Natural killer cell (primary cell): ENCODE measurements at places on chromosomes 1 and 21.

DNA sequence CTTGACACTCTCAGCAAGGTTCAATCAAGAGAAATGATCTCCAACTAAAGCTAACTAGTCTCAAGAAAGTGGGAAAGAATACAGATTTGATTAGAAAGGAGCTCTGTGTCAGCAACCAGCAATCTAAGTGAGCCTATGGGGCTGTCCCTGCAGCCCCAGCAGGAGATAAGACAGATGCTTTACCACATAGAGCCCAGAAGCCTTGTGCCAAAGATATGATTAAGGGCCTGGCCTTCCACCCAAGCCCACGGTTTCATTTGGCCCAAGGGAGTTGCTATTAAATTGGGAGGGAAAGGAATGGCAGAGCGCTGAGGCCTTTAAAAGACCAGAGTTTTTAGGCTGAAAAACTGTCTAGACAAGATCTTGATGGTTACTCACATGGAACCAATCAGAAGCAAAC lies 74.8 kb downstream of the HLCS start:
- no peaks in the 10 kb centered on the region for H3K4me1 ChIP-seq
- DNase-seq = no peak
- no peak overlapping the region for H3K4me3 ChIP-seq
- no peak overlapping the region for H3K27ac ChIP-seq

DNA sequence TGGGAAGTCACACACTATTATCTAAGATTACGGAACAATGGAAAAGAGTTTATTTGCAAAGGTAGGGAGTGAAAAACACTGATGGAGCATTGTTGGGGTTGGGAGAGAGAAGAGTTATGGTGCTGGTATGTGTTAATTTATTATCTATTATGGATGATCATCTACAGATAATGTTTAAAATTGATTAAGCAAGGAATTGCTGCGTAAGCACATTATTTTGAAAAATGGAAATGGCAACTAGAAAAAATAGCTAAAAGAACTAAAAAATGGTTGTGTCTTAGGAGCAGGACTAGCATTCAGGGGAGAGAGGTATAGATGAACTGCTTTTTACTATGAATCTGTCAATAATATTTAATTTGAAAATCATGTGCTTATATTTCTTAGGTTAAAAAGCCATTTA lies 16.0 kb upstream of the ACOT11 start:
- H3K27me3 ChIP-seq = no peaks in the 10 kb centered on the region
- no peaks in the 10 kb centered on the region for H3K36me3 ChIP-seq
- H3K27ac ChIP-seq = no peak overlapping the region

DNA sequence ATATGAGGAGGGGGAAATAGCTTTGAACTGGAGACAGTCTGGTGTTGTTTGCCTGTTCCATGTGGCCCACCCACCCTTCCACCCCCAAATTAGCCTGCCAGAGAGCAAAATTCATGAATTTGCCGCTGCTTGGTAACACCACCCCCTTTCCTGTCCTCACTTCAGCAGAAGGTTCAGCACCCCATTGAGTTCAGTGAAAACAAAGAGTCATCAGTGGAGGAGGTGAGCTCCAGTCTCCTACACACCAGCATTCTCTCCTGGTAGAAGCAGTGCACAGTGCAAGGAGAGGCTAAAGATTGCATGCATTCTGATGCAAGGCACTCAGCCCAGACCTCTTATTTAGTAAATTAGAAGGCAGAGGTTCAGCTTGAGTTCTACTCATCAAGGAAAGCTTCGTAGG lies 99.7 kb upstream of the DYNLT5 start:
- no peaks in the 10 kb centered on the region for H3K4me1 ChIP-seq
- no peak overlapping the region for H3K4me3 ChIP-seq
- DNase-seq = no peak
- no peaks in the 10 kb centered on the region for H3K27me3 ChIP-seq

DNA sequence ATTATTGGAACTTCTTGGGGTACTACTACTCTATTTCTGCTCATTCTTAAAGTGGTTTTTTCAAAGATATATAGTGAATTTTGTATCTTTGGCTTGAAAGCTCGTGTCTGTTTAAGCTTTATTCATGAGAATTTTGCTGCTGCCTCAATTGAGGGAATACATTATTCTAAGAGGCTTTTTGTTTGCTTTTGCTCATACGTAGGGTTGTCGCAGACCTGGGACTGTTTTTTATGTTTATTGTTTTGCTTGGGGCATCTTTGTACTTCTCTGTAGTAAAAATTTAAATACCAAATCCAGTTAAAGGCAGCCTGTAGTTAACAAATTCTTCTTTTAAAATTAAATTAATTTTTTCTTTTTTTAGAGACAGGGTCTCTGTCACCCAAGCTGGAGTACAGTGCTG lies 62.3 kb downstream of the ANGPTL1 start:
- no peaks in the 10 kb centered on the region for H3K27me3 ChIP-seq
- H3K36me3 ChIP-seq = peaks cover 2% of the 10 kb centered on the region
- no peak overlapping the region for H3K27ac ChIP-seq
- H3K4me1 ChIP-seq = no peaks in the 10 kb centered on the region

DNA sequence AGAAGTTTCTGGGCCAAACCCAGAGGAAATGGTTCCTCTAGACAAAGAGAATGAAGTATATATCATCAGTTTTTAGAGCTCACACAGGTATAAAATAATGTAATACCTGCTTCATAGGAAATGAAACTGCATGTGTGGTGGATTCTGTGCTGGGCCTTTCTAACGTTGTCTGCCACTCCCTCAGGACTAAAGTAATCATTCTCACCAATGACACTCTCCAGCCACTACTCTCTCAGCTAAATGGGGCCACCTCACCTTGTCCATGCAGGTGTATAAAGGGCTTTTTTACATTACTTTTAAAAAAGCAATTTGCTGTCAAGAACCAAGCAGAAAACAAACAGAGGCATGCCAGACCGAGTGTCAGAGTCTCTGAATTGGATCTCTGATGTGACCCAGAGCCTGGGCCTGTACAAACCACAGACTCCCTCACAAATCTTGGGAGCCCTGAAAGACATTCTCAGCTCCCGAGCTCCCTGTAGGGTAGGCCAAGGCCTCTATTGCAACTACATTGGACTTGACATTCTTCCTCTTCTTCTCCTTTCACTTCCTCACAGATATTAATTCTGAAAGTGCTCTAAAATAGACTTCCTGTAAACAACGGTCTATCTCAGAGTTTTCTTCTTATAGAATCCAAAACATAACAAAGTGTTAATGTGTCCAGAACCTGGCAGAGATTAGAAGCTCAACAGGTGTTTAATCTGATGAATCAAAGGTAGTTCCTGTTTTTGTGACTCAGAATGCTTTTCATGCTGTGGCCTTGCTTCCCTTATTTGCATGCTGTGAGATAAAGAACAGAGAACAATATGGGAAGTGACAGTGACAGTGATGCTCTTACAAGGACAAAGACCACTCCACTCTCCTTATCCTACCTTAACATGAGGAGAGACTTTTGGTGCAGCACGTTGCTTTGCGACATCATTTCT lies 8.6 kb downstream of the AIM2 start:
- peak; percentile 50 for DNase-seq
- no peaks in the 10 kb centered on the region for H3K36me3 ChIP-seq
- H3K4me1 ChIP-seq = peaks cover 23% of the 10 kb centered on the region
- no peak overlapping the region for H3K4me3 ChIP-seq
- H3K27ac ChIP-seq = peak overlapping the region; percentile 77
- H3K27me3 ChIP-seq = no peaks in the 10 kb centered on the region

DNA sequence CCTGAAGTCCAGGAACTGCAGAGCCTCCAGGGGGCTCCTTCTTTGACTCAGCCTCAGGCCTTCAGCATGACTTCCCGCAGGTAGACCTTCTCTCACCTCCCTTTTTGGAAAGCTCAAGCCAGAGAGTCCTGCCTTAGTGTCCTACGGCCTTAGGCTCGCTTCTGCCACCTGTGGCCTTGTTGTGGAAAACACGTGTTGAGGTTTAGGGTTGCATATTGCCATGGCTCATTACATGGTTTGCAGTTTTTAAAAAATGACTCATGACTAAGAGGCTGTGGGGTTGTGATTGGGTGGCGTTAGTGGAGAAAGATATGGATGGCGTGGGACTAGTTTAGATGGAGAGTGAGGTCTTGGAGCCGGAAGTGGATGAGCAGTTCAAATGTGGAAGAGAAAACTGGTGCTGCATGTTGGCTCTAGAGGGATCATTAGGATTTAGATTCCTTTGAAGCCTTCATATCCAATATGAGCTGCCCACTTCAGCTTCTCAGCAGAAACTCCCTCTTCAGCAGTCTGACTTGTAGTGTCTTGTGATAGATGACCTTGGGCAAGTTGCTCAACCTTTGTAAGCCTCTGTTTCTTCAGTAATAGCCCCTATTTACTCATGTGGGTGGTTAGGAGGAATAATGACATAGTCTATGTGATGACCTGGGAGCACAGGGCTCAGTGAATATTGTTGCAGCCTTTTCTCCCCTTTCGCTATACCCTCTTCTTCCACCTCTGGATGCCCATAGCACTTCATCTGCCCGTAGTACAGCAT lies 6.5 kb upstream of the FGGY start:
- H3K27ac ChIP-seq = no peak overlapping the region
- H3K27me3 ChIP-seq = no peaks in the 10 kb centered on the region
- H3K4me1 ChIP-seq = peaks cover 30% of the 10 kb centered on the region
- H3K4me3 ChIP-seq = no peak overlapping the region
- H3K36me3 ChIP-seq = no peaks in the 10 kb centered on the region
- no peak for DNase-seq

- no peak for DNase-seq
- H3K27me3 ChIP-seq = no peaks in the 10 kb centered on the region
- no peak overlapping the region for H3K27ac ChIP-seq
- H3K4me1 ChIP-seq = peaks cover 7% of the 10 kb centered on the region
- H3K4me3 ChIP-seq = no peak overlapping the region
These were observed 5.5 kb upstream of the PRKAB2 start for GRCh38 chr1:147177611-147178380.

DNA sequence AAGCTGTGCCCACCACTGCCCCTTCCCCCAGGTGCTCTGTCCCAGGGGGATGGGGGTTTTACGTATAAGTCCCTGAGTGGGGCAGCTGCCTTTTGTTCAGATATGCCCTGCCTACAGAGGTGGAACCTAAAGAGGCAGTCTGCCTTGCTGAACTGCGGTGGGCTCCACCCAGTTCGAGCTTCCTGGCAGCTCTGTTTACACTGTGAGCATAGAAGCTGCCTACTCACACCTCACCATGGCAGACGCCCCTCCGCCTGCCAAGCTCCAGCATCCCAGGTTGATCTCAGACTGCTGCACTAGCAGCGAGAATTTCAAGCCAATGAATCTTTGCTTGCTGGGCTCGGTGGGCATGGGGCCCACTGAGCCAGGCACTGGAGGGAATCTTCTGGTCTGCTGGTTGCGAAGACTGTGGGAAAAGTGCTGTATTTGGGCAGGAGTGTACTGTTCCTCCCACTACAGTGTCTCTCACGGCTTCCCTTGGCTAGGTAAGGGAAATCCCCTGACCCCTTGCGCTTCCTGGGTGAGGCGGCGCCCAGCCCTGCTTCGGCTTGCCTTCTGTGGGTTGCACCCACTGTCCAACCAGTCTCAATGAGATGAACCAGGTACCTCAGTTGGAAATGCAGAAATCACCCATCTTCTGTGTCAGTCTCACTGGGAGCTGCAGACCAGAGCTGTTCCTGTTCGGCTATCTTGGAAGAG lies 17.6 kb upstream of the RWDD3 start:
- peaks cover 2% of the 10 kb centered on the region for H3K27me3 ChIP-seq
- no peak overlapping the region for H3K27ac ChIP-seq
- H3K4me1 ChIP-seq = no peaks in the 10 kb centered on the region
- no peaks in the 10 kb centered on the region for H3K36me3 ChIP-seq
- peak; percentile 6 for DNase-seq
- H3K4me3 ChIP-seq = no peak overlapping the region

- no peak overlapping the region for H3K27ac ChIP-seq
- H3K36me3 ChIP-seq = no peaks in the 10 kb centered on the region
- H3K27me3 ChIP-seq = no peaks in the 10 kb centered on the region
These were observed 292.9 kb upstream of the DUSP10 start for GRCh38 chr1:222034790-222035189.

- no peak overlapping the region for H3K27ac ChIP-seq
- peaks cover 6% of the 10 kb centered on the region for H3K27me3 ChIP-seq
- no peaks in the 10 kb centered on the region for H3K4me1 ChIP-seq
- DNase-seq = no peak
- H3K4me3 ChIP-seq = no peak overlapping the region
These were observed 342.4 kb downstream of the NPHP4 start for GRCh38 chr1:5649795-5650194.

- no peaks in the 10 kb centered on the region for H3K27me3 ChIP-seq
- no peak for DNase-seq
- H3K27ac ChIP-seq = no peak overlapping the region
- H3K4me3 ChIP-seq = no peak overlapping the region
- peaks cover 7% of the 10 kb centered on the region for H3K4me1 ChIP-seq
These were observed 112.9 kb downstream of the GREM2 start for GRCh38 chr1:240499012-240499411.

DNA sequence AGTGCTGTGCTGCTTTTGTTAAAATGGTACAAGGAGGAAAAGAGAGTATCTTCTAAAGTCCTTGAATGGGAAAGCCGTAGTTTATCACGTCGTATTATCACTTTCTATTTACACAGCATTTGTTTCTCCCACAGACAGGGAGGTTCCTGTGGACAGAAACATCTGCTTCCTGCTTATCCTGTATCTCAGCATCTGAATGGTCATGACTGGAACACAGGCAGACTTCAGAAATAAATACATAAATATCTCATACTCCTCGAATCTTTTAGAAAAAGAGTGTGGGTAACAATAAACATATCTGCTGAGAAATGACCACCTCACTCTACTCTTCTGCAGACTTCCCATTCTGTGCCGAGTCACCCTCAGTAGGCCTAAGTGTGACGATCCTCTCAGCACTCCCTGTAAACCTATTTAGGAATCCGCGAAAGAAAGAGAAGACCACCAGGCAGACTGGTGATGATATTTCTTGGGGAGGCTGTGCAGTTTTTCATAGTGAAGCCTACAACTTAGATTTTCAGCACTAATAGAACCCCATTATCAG lies 393.5 kb downstream of the SMYD3 start:
- H3K4me3 ChIP-seq = no peak overlapping the region
- H3K4me1 ChIP-seq = peaks cover 2% of the 10 kb centered on the region
- no peaks in the 10 kb centered on the region for H3K27me3 ChIP-seq

GRCh38 chr1:181383695-181384094 lies 99.6 kb upstream of the CACNA1E start:
- H3K27me3 ChIP-seq = no peaks in the 10 kb centered on the region
- no peak overlapping the region for H3K27ac ChIP-seq
- H3K36me3 ChIP-seq = no peaks in the 10 kb centered on the region

- DNase-seq = no peak
- no peaks in the 10 kb centered on the region for H3K27me3 ChIP-seq
- H3K4me1 ChIP-seq = no peaks in the 10 kb centered on the region
- no peak overlapping the region for H3K27ac ChIP-seq
- no peak overlapping the region for H3K4me3 ChIP-seq
- H3K36me3 ChIP-seq = no peaks in the 10 kb centered on the region
These were observed 111.9 kb downstream of the CAMTA1 start for GRCh38 chr1:6897138-6897537.

GRCh38 chr1:161197560-161198193 lies 1.2 kb downstream of the ADAMTS4 start:
- H3K4me3 ChIP-seq = no peak overlapping the region
- no peak for DNase-seq
- H3K36me3 ChIP-seq = no peaks in the 10 kb centered on the region
- no peak overlapping the region for H3K27ac ChIP-seq
- H3K4me1 ChIP-seq = peaks cover 66% of the 10 kb centered on the region

GRCh38 chr21:45735259-45736000 lies 91.9 kb downstream of the PCBP3 start:
- no peaks in the 10 kb centered on the region for H3K4me1 ChIP-seq
- DNase-seq = no peak
- no peak overlapping the region for H3K4me3 ChIP-seq
- no peaks in the 10 kb centered on the region for H3K27me3 ChIP-seq
